ENCODE measurements at places on chromosomes 7 and 10. TPM values are rescaled to one million over a fixed set of nuclear protein-coding genes. Genes with fewer than 3 reads are reported as not detected.

KCNMA1 gene
- 3.3 TPM for total RNA-seq

BEND7 gene
- total RNA-seq, result 0.64 TPM

DNA2 gene
- total RNA-seq, result 2.4 TPM

ITGB8 gene
- total RNA-seq, result 2.4 TPM

ACBD7 gene
- total RNA-seq, result 2.2 TPM

FGFBP3 gene
- not detected for total RNA-seq

RBM33 gene
- 17.7 TPM for total RNA-seq

ENTPD7 gene
- total RNA-seq, result 6.6 TPM

OGDHL gene
- total RNA-seq, result 0.25 TPM

CNNM1 gene
- 0.05 TPM for total RNA-seq

XRCC2 gene
- 0.20 TPM for total RNA-seq

PNLIPRP3 gene
- not detected for total RNA-seq
